ENCODE measurements at places on chromosomes 7 and 10. TPM values are rescaled to one million over a fixed set of nuclear protein-coding genes. Genes with fewer than 3 reads are reported as not detected.

The CREM gene
- polyA plus RNA-seq = 44.0 TPM

The HTR7 gene
- 0.12 TPM for polyA plus RNA-seq

The ADARB2 gene
- polyA plus RNA-seq = 0.61 TPM

The LRRC17 gene
- 1.1 TPM for polyA plus RNA-seq

The INSYN2A gene
- 0.05 TPM for polyA plus RNA-seq

The NOS3 gene
- polyA plus RNA-seq = 9.3 TPM

The GPR85 gene
- polyA plus RNA-seq = 0.93 TPM

The SRRM3 gene
- 0.56 TPM for polyA plus RNA-seq

The NODAL gene
- polyA plus RNA-seq = not detected

The EVX1 gene
- not detected for polyA plus RNA-seq

The ARHGAP22 gene
- 3.3 TPM for polyA plus RNA-seq

The TFEC gene
- polyA plus RNA-seq = 19.2 TPM

The CCL26 gene
- polyA plus RNA-seq = 2.2 TPM

The NRF1 gene
- polyA plus RNA-seq = 6.9 TPM

The ZC3HAV1 gene
- polyA plus RNA-seq = 11.3 TPM

The ACSM6 gene
- polyA plus RNA-seq = not detected

The GPNMB gene
- polyA plus RNA-seq = 96.6 TPM

The NCF1 gene
- polyA plus RNA-seq = 23.8 TPM

The OGDHL gene
- 0.06 TPM for polyA plus RNA-seq

The IL2RA gene
- 10.3 TPM for polyA plus RNA-seq

The SND1 gene
- polyA plus RNA-seq = 132 TPM

The PAPOLB gene
- 0.01 TPM for polyA plus RNA-seq

The GOLGA7B gene
- polyA plus RNA-seq = 1.2 TPM

The BBS9 gene
- polyA plus RNA-seq = 5.0 TPM

The DDX56 gene
- 66.5 TPM for polyA plus RNA-seq

The ASB4 gene
- 0.05 TPM for polyA plus RNA-seq

The WDR91 gene
- polyA plus RNA-seq = 11.3 TPM

The TUBAL3 gene
- polyA plus RNA-seq = 0.06 TPM

Data from lung (tissue), 17 donors.